T-helper 17 cell (primary cell): ENCODE measurements at places on chromosomes 13 and 19.

- DNase-seq = no peak
These were observed 3.7 kb downstream of the CERS4 start for GRCh38 chr19:8212916-8213315.

DNA sequence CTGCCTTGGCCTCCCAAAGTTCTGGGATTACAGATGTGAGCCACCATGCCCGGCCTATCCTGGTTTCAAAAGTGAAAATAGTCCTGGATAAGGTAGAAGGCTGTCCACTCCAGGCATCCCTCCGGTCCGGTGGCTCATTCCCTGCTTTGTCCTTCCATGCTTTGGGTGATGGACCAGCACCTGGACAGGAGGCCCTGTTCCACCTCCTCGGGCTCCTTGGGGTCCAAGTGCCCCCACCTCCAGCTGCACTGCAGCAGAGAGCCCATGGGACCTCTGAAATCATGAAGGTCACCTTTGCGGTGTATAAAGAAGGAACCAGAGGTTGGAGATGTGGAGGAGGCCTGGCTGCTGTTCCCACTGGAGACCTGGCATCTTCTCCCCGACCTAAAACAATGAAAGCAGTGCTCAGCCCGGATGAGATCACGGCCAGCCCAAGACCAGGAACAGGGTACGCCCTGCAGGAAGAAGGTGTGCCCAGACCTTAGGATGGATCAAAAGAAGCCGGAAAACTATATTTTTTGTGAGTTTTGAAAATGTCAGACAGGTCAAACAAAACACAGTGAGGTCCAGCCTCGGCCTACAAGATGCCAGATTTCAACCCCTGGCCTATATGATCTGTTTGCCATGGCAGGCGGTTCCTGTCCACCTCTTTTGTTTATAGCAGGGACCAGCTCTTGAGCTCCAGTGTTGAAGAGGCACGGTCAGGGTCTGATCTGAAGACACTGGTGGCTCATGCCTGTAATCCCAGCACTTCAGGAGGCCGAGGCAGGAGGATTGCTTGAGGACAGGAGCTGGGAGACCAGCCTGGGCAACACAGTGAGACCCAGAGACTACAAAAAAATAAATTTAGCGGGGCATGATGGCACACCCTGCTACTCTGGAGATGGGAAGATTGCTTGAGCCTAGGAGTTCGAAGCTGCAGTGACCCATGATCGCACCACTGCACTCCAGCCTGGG lies 5.8 kb downstream of the LSR start:
- no peak for DNase-seq

- no peak for DNase-seq
These were observed 33.1 kb upstream of the C1QTNF9 start for GRCh38 chr13:24276306-24276705.

GRCh38 chr19:10152100-10152499 lies 32.4 kb upstream of the EIF3G start:
- DNase-seq = no peak

DNA sequence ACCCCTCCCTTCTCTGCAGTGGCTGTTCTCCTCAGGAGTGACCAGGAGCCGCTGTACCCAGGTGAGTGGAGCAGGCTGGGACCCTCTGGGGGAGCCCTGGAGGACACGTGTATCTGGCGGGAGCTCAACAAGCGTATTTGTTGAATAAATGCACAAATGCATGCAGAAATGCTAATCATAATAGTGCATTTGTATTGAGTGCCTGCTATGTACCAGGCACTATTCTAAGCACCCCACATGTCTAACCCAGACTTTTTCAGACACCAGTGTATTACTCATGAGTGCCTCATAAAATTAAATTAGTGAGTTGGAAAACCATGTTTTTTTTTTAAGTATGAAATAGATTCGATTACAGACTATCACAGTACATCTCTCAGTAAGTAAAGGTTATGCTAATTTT lies 7.9 kb downstream of the HPN start:
- DNase-seq = no peak

DNA sequence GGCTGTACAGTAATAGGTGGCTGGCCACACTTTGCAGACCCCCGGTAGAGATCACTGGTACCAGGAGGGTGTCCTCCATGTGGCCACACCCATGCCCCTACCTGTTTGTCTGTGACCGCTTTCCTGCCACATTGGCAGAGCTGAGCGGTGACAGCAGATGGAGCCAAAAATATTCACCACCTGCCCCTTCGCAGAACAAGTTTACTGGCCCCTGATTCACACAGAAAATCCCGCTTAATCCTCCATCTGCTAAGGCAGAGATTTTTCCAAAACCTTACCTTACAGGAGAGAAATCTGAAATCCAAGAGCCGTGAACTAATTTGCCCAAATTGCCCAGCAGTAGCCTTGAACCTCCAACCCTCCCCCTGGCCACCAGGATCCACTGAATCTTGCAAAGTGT lies 52.1 kb downstream of the MYO9B start:
- DNase-seq = no peak

DNA sequence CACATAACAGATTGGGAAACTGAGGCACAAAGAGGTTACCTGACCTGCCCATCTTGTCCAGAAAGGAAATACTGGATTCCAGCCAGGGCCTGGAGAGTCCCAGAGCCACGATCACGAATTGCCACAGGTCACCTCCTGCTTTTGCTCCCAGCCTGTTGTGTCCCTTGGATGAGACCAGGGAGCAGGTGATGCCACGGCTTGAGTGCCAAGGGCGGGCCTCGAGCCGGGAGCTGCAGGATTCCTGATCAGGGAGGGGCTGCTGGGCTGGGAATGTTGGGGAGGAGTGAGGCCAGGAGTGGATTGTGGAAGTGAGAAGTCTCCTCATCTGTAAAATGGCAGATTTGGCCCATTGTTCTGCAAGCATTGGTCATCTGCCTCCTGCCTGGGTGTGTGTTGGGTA lies 29.4 kb downstream of the DNM2 start:
- no peak for DNase-seq

DNA sequence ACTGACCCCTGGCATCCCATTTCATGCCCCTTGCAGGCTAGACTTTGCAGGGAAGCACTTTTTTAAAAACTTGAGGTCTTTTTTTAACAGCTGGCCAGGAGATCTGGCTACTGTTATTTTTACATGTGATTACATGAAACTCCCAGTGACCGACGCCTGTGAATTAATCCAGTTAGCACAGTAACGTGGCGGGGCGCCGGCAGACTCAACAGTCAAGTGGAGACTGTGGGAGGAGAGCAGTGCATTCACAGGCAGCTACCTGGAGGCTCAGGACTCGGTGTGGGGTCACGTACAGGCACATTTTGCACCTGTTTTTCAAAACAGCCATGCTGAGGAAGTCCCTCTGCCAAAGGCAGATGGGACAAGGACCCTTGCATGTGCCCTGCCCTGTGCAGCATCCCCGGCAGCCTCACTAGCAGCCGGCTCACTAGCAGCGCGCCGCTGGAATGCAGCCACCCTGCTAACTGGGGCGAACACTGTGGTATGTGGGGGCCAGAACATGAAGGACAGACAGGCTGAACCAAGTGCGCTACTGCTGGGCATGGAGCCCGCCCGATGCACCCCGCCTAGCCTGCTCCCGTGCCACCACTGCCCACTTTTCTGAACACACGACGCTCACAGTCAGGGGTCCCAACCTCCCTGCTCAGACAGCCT lies 18.7 kb downstream of the CAPS start:
- no peak for DNase-seq

GRCh38 chr19:51394050-51394836 lies 3.9 kb upstream of the C19orf84 start:
- peak; percentile 70 for DNase-seq
